ENCODE measurements at places on chromosomes 2 and 18.

DNA sequence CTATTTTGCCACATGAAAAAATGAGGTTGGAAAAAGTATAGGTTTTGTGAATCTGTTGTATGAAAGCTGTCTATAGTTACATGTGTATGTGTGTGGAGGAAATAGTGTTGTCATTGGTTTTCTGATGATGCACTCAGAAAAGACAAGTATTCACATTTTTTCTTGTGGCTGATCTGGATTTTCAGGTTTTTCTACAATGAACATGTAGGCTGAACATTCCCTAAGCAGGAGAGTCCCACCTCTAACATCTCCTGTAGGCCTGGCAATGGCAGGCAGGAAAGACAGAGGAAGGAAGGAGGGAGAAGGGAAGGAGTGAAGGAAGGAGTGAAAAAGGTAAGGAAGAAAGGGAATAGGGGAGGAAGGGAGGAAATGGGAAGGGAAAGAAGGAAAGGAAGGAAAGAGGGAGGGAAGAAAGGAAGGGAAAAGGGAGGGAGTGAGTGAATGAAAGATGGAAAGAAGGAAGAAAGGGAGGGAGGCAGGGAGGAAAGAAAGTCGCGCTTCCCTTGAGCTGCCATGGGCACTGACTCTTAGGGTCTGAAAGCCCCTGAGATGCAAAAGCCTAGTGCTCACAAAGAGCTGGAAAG, 495 bp upstream of the IL36RN start:
- no peak for DNase-seq

DNA sequence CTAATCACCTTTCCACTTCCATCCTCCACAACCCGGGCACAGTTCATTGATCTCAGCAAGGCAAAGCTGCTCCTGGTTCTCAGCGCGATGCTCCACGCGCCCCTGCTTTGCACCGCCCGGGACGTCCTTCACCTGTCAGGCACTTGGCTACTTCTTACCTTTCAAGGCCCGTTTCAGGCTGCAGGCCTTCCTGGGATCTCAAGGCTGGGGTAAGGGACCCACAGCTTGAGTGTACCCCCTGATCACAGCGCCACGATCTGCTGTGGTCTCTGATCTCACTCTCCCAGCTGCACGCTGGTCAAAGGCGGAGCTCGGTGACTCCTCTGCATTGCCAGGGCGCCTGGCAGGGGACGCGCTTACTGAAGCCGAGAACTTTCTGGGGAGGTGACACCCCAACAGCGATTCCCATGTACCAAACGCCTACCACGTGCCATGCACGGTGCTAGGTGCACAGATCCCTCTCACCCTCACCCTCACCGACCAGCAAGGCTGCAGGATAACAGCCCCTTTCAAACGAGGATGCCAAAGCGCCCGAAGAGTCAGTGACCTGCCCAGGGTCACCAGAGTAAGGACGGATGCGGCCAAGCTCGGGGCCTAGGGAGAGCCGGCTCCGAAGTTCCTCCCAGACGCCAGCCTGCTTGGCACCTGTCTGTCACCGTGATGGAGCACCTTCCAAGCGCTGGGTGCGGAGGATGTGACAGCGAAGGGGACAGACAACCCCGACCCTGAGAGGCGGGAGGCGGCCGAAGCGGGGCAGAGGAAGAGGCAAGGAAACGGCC, 818 bp downstream of the ITGB1BP1 start:
- peak; percentile 55 for DNase-seq

- no peak for DNase-seq
Observed at GRCh38 chr2:168165397-168165796, 82.0 kb downstream of the STK39 start.

DNA sequence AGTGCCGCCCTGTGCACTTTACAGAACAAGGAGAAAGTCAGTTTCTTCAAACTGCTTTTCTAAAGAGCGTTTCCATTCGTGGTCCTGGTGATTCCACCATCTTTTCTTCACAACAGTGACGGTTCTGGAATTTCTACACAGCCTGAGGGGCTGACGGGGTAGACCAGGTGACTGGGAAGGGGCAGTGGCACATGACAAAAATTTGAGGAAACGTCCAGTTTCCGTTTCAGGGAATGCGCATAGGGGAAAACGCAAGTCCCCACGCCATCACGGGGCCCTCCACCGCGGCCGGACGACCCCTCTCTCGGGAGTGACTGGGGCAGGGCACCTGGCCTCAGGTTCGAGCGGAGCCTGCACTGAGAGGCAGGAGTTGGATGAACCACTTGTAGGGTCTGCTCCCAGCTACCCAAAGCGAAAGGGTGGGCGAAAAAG, 980 bp upstream of the SPTBN1 start:
- DNase-seq = peak; percentile 58

GRCh38 chr2:75071766-75072165, 113.3 kb downstream of the POLE4 start:
- no peak for DNase-seq

DNA sequence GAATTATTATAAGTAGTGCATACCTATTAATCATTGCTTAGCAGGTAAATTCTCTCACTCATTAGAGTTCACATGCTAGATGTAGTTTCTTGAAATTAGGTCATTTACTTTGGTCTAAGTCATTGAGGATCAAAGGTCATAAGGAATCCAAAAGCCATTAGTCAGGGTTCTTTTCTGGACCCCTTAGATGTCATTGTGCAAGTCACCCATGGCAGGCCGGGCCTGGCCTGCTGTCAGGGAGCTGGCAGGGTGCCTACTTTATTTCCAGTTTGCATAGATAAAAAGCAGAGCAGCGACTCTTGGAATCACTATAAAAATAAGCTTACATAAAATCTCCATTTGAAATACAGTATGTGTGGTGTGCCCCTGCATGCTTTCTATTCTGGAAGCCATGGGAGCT, 91.3 kb downstream of the MEIS1 start:
- no peak for DNase-seq

Data from right forelimb (tissue), 1 donor.